ENCODE measurements at places on chromosomes 16 and 17.

DNA sequence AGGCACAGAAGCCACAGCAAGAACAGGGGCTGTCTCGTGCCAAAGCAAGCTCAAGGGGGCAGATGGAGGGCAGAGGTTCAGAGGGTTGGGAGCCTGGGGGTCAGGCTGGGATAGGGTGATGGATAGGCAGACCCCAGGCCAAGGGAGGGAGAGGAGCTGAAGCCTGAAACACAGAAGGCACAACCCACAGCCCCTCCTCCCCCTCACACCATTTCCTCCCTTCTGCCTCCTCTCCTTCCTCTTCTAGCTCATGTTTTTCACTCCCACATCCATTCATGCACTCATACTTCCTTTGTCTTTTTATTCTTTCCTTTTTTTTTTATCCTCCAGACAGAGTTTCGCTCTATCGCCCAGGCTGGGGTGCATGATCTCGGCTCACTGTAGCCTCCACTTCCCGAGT is 61.1 kb downstream of the SOCS1 start:
- no peak for DNase-seq

DNA sequence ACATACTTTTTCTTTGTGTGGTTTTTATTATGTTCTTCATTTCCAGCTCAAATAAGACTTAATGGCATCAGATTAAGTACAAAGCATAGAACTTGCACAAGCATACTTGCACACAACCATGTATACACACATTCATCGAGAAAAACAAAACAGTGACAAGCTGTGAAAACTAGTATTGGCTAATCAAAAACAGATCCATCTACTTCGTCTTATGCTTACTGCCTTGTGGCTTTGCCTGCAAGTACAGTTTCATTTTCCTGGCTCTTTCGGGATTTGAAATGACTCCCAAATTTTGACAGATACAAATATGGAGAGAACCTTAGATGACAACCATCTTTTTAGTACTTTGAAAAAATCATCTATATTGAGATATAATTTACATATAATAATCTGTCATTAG is 338.3 kb downstream of the BCAS3 start:
- DNase-seq = no peak

DNA sequence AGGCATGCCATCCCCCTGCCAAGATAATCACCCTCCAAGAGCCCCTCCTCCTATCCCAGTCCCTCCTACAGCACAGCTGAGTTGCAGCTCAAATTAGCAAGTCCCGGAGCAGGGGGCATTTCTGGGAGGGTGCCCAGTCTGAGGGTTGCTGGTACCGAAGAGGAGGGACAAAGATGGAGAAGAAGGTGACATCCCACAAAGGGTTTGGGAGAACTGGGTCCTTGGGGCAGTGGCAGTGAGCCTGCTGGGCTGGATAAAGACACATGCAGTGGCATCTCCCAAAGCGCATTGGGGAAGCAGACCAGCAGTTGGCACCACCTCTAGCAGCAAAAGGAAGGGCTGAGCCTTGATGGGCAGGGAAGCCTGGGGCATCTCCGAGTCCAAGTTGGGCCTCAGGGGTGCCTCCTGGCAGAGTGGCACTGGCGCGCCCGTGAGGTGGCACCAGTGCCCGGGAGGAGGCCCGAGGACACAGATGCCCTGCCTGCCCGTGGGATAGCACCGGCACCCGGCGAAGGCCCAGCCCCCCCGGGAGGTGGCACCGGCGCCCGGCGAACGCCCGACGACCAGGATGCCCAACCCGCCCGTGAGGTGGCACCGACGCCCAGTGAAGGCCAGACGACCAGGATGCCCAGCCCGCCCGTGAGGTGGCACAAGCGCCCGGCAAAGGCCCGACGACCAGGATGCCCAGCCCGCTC is 622 bp downstream of the TOM1L2 start:
- DNase-seq = peak; percentile 22

GRCh38 chr16:88528902-88529318 is 41.3 kb upstream of the ZC3H18 start:
- no peak for DNase-seq

DNA sequence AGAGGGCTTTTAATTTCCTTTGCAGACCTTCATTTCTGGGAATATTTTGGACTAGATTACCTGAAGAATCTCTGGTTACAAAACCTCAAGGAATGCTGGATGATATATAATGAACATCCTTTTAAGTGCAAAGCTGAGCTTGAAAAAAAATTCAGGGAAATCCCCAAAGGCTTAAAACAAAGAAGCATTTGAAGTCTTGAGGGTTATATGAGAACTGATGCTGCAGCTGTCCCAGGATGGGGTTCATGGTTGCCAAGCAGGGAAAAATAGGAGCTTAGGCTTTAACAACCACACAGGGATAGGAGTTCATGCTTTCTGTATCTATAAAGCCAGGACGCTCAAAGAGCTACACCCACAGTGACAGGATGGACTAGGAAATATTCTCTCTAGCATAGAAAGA is 150.4 kb upstream of the IRX5 start:
- no peak for DNase-seq

GRCh38 chr17:57464191-57464864 is 208.0 kb downstream of the MSI2 start:
- no peak for DNase-seq

GRCh38 chr16:22938647-22939046 is 124.7 kb downstream of the HS3ST2 start:
- no peak for DNase-seq

DNA sequence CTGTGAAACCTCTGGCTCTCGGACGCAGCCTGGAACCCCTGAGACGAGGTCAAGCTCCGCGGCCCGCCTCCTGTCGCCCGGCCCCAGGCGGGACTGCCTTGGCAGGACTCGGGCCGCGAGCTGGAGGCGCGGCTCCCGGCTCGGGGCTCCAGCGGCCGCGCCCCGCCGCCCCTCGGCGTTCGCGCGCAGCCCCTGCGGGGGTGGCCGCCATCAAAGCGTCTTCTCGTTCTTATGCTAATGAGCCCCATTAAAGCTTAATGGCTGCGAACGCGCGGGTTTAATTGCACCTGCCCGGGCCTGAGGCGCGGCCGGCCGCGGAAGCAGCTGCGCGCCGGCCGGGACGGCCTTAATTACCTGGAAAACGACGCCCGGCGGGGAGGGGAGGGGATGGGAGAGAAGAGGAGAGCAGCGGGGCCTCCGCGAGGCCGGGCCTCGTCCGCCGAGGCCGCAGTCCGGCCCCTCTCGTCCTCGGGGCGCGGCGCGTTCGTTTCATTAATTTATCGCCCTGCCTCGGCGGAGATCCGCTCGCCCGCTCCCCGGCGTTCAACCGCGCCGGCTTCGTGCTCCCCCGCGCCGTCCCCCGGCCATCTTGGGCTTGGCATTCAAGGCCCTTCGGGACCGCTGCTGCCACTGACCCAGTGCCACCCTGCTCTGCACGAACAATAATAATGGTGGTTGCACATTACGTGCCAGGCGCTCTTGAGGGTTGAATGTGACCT is 19.2 kb downstream of the RAI1 start:
- no peak for DNase-seq
